ENCODE measurements at places on chromosomes 11 and 22. TPM values are rescaled to one million over a fixed set of nuclear protein-coding genes. Genes with fewer than 3 reads are reported as not detected.

CLDN5 gene
- 11.0 TPM for total RNA-seq

SERPING1 gene
- 4.1 TPM for total RNA-seq

ESAM gene
- total RNA-seq = 0.08 TPM

KCNA4 gene
- 0.40 TPM for total RNA-seq

DNA sequence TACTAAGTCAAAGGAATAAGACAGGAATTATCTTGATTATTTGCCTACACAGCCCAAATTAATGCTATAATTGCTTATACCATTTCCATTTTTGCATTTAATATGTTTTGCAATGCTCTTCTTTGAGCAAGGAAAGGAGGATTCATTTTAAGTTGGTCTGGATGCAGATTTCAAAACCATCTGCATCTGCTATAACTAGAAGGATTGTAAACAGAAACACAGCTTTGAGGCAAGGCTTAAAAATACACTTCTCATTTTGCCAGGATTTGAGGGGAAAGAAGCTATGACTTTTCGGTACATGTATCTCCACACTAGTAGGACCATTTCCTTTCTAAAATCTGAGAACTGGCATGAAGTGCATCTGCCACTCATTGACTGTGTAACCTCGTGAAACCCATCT lies 95.9 kb upstream of the MTNR1B start:
- DNase-seq = no peak

DNA sequence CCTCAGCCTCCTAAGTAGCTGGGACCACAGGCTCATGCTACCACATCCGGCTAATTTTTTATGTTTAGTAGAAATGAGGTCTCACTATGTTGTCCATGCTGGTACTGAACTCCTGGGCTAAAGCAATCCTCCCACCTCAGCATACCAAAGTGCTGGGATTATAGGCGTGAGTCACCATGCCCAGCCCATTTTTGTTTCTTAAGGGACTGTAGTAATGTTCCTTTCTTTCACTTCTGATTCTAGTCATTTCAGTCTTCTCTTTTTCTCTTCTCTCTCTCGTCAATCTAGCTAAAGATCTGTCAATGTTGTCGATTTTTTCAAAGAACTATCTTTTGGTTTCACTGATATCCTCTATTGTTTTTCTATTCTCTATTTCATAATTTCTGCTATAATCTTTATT lies 111.0 kb upstream of the APOA1 start:
- DNase-seq = no peak

DNA sequence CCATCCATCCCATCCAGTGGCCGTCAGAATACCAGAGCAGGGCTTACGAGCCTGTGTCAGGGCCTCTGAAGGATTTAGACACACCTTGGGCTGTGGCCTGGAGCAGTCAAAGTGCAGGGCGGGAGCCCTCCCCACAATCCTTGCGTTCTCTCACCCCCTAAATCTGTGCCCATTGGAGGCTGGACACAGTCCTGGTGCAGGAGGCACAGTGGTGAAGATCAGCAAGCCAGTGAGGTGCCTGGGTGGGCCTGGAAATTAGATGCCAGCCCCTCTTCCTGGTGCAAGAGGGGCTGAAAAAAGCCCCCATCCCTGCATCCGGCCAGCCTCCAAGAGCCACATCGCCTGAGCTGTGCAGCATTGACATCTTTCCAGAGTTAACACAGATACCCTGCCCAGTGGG lies 1045.8 kb downstream of the TBC1D22A start:
- DNase-seq = no peak

DNA sequence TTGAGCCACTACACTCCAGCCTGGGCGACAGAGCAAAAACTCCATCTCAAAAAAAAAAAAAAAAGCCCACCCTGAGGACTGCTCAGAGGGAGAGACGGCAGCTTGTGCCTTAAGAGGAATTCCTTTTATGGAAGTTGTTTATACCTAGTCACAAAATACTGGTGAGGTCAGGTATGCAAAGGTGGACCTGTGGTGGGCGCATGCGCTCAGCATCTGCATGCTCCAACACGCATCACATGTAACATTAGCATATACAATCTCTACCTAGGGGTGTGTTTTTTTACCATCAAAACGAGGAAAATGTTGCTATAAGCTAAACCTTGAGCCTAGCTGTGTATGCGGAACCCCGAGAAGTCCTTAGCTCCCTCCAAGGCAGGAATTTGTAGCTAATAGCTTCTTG lies 6.8 kb upstream of the SART1 start:
- DNase-seq = no peak

All from myocyte (in vitro differentiated cells).